ENCODE measurements at places on chromosomes 4 and X.
A peak's percentile ranks its signal among the peaks of the same experiment; 100 is the strongest.

DNA sequence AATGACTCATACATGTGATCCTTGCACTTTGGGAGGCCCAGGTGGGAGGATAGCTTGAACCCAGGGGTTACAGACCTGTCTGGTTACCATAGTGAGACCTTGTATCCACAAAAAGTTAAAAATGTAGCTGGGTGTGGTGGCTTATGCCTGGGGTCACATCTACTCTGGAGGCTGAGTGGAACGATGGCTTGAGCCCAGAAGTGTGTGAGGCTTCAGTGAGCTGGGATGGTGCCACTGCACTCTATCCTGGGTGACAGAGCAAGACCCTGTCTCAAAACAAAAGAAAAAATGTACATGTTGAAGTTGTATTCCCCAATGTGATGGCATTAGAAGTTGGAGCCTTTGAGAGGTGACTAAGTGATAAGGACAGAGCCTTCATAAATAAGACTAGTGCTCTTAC lies 409.4 kb upstream of the PABPC4L start:
- DNase-seq: no peak

DNA sequence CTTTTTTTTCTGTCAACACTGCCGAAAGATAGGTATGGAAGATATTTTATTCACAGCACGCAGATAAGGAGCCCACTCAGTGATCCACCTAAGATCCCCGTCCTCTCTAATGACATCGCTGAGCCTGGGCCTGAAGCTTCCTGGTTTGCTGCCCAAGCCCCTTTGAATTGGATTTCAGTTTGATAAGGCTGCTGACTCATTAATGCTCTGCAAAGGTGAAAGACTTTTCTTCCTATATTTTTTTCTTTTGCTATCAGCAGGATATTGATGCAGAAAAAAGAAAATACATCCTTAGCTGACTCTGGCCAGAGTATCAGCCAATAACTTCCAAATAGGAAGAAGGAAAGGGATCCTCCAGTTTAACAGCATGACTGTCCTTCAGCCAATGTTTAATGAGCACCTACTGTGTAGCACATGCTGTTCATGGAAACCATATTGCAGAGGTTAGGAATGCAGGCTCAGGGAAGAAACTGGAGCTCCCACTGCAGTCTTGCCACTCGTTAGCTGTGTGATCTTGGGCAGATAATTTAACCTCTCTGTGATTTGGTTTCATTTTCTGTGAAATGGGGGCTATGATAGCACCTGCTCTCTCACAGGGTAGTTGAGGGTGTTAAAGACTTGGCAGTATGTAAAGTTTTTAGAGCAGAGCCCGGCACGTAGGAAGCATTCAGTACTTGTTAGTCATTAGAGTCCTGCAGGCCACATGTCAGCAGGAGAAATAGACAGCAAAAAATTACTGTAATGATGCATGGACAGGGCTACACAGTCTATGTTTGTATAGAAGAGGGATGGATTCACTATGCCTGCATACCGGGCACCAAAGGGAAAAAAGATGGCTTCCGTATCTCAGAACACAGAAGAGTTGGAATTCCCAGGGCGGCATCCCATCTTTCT lies 39.3 kb downstream of the EVC start:
- no peak for DNase-seq

- DNase-seq: no peak
Measured at GRCh38 chr4:156193800-156194199, 240.1 kb upstream of the CTSO start.

DNA sequence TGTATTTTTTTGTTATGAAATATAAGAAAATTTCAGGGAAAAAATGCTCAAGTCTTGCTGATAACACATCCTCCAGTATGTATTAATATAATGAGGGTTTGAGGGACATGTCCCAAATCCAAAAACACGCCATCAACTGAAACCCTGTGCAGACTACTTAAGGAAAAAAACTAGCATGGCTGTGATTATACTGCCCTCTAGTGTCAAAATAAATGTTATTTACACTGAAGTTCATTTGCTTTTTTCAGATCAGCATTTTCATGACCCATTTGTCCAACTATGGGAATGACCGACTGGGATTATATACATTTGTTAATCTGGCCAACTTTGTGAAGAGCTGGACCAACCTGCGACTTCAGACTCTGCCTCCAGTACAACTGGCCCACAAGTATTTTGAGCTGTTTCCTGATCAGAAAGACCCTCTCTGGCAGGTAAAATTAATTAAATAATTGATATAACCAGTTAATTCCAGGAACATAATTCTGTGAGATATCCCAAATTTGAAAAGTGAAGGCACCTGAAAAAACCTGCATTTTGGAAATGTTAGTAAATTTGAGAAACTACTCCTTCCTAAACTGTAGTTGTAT lies 128.5 kb downstream of the PRSS12 start:
- peak; percentile 7 for DNase-seq

GRCh38 chrX:72475952-72476668 lies 96.5 kb downstream of the HDAC8 start:
- no peak for DNase-seq

DNA sequence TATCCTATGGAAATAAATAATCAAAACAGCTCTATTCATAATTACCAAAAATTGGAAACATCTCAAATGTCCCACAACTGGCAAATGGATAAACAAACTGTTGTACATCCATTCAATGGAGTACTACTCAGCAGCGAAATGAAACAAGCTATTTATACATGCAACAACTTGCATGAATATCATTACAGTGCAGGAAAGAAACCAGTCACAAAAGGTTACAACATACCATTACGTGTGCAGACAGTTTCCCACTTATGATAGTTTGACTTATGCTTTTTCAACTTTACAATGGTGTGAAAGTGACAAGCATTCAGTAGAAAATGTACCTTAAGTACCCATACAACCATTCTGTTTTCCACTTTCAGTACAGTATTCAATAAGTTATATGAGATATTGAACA lies 82.3 kb downstream of the NEK1 start:
- DNase-seq: no peak

DNA sequence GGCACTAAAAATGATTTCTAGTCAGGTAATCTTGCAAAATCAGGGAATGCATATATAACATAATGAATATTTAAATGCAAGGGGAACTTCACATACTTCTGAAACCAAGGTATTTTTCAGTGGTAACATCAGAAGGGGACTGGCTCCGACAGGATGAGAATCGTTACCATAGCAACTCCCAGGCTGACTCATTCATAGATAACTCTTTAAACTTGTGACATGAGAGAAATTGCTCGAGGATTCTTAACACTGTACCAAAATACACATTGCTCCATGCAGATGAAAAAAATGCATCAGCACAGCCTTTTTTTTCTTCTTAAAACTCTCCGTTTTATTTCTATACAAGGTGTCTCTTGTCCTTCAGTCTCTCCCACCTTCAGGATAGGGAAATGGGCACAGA lies 114.3 kb downstream of the GABRB1 start:
- no peak for DNase-seq

GRCh38 chr4:30555775-30556174 lies 164.4 kb upstream of the PCDH7 start:
- DNase-seq: no peak

DNA sequence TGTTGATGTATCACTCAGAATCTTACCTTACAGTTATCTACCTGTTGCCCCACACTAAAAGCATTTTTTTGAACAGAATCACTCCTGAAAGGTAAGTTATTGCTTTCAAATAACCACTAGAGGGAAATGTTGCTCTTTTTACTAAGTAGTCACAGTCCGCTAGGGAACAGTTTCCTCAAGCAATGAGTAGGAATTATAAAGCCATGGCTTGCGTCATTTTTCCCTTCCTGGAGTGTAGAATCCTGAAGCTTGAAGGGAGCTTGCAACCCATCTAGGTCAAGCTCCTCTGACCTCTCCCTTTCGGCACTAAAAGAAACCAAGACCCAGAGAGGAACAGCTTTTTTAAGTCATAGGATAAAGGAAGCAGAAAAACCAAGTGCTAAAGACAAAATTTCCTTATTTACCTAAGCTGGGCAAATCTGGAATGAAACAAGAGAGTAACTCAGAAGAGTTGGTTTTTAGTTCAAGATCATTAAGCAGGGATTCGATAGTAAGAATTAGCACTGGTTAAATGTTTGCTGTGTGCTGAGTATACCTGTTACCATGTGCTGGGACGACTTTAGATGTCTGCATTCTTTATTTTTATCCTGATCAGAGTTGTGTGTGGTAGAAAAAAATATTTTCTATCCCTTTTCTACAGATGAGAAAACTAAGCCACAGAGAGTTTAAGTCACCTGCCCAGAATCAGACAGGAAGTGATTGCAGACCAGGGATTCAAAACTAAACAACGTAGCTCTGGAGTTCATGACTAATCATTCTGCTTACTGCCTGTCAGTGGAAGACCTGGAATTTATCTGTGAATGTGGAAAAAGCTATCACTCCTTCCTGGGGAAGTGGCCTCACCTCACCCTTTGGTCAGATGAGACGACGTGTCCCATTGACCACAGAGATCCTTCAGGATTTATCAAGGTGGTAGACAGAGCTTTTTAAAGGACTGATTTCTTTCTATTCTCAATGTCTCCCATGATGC lies 631.5 kb downstream of the RAB28 start:
- DNase-seq: no peak

- no peak for DNase-seq
Measured at GRCh38 chr4:54661686-54662085, 3.9 kb downstream of the KIT start.

GRCh38 chr4:87078987-87079486 lies 141.4 kb downstream of the KLHL8 start:
- DNase-seq: no peak

DNA sequence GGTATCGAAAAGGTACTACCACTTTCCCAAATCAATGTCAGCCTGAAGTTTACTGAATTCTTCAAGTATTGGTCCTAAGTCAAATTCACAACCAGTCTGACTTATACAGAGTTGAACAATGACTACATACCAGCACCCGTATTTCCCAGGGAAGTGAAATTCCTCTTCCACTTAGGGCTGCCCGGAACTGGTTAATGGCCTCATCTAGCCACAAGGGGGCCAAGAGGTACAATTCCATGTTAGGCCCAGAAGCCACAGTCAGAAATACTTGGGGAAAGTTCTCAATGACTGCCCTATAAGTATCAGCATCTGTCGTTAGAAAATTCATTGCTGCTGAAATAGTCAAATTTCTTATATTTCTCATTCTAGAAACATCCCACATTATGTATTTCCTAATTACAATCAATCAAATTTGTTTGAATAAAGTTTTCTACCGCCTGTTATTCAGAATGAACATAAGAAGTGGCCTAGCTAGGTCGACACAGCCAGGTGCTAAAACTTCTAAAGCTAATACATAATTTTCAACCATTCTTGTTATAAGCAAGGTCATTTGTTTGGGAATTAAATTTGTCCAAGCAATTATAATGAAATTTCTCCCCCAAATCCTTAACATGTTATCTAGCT lies 5.6 kb upstream of the PCDH7 start:
- DNase-seq: no peak

DNA sequence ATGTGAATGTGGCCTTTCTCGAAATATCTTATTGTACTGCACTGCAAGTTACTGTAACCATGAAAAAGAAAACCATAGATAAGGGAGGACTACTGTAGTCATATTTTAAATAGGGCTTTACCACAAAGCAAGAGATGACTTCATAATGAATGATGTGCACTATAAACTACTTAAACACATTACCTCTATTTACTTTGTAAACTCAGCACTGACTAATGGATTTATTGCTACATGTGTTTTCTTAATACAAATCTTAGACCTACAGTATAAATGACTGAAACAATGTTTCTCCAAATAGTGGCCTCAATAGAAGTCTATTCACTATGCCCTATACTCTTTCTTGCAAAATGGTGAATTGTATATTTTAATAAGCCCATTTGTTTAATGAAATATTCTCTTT lies 61.1 kb downstream of the HDX start:
- DNase-seq: no peak

- DNase-seq: no peak
Measured at GRCh38 chr4:37988670-37989069, 28.5 kb downstream of the PTTG2 start.

GRCh38 chr4:90071289-90072235 lies 55.6 kb upstream of the CCSER1 start:
- DNase-seq: no peak

DNA sequence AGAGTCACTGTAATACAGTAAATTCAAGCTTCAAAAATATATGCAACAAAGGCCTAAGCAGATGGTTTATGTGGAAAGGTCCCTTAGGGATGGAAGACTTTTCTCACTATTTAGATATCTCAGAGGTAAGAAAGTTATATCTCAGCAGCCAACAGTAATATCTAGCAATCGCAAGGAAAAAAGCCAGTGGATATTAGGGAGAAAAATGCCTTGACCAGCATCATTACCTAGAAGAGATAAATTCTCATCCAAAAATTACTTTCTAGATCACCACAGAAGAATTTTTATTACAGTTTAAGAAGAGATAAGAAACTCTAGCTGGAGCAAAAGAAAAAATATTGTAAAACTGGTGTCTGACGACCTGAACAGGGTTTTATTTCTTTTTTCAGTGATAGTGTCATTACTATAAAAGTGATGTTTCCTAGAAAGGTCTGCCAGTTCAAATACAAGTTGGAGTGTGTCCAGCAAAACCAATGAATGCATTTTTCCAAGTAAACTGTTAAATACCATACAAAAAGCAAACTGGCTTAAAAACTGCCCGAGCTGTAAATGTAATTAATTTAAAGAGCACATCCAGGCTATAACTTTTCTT lies 100.0 kb downstream of the ATP11C start:
- DNase-seq: no peak

- DNase-seq: no peak
Measured at GRCh38 chr4:111494971-111495370, 650.3 kb upstream of the FAM241A start.

GRCh38 chrX:3738509-3738908 lies 25.1 kb upstream of the PRKX start:
- DNase-seq: no peak

DNA sequence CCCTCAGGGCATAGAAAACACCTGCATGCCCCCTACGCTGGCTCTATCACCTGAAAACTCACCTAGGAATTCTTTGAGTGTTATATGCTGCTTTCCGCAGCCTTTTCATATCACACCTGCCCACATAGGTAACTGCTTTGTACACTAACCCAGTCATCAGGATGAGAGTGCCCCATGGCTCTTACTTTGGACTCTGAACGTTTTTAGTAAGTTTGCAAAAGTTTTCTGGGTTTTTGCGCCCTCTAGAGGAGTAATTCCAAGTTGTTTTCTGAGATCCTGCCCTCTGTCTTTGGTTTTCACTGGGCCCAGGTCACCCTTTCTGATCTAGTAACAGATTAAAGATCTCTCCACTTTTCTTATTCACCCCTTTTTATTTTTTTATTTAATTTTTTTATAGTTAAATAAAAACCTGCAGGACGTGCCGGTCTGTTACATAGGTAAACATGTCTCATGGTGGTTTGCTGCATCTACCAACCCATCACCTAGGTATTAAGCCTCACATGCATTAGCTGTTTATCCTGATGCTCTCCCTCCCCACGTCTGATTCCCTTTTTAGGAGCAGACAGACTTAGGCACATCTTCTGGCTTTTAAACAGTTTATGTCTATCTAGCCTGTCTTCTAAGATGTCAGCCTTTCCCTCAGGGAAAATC lies 139.2 kb downstream of the NWD2 start:
- DNase-seq: no peak

DNA sequence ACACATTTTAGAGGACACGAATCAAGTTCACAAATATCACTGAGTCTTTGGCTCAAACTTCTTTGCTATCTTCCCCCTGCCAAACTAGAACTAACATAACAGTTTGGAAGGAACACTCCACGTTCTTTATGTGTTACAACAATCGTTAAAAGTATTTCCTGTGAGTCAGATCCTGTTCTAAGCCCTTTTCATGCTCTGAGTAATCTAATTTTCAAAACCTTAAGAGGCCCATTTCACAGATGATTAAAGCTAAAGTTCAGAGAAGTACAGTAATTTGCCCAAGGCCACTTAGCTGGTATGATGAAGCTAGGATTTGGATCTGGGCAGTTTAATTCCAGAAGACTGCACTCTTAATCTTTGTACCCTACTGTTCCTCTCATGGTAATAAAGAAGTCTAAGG lies 854.4 kb upstream of the INTU start:
- no peak for DNase-seq
